ENCODE measurements at places on chromosomes 3 and 15.

- no peak for DNase-seq
These were observed 62.4 kb upstream of the SPATA12 start for GRCh38 chr3:56998076-56998529.

GRCh38 chr15:95247071-95247984 is 1016.0 kb downstream of the MCTP2 start:
- no peak for DNase-seq

- DNase-seq = no peak
These were observed 44.7 kb downstream of the GTPBP8 start for GRCh38 chr3:113035387-113035982.

DNA sequence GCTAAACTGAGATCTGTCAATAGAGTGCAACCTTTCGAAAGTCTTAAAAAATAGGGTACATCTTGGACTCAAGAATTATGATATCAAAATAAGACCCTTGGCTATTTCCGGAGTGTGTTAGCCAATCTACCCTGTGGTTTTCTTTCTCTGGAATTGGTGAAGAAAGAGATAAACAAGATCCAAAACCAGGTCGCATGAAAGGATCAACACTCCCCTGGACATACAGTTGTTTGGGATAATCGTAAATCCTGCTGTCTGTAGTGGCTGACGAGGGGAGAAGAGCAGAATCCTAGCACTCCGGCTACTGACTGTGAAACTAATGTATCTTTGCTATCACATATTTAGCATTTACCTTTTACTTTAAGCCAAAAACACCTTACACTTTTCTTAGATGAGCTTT is 30.9 kb downstream of the FNDC3B start:
- no peak for DNase-seq

GRCh38 chr3:133376810-133377209 is 23.0 kb upstream of the BFSP2 start:
- no peak for DNase-seq

DNA sequence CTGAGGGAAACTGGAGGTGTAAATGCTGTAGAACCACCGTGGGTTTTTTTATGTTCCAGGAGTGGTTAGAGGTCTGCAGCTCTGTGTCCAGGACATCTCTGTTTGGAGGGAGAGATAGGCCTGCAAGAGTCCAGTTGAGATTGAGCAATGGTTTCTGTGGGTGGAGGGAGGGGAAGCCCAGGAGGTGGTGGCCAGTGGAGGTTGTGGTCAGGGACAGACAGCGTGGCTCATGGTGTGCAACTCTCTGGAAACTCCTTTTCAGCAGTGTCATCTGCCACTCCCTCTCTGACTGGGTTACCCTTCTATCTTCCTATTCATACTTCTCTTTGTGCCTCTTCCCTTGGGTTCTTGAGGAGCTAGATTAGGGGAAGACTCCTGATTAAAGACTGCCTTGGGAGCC is 9.6 kb downstream of the XCR1 start:
- no peak for DNase-seq

GRCh38 chr3:52234516-52235447 is 4.2 kb downstream of the TWF2 start:
- DNase-seq = no peak

DNA sequence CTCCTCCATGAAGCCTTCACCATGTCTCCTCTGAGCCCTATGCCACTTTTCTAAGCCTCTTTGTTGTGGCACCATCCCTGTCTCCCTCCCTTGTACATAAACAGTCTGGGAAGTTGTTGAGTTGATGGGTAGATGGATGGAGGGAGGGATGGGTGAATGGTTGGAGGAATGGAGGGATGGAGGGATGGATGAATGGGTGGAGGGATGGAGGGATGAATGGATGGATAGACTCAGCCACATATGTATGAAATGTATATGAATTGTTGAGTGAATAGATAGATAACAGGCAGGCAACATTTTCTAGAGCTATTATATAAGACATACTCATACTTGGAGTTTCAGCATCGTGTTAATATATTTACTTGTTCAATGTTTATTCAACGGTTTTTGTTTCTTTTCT is 58.3 kb upstream of the HES1 start:
- no peak for DNase-seq

- no peak for DNase-seq
These were observed 35.4 kb downstream of the PCOLCE2 start for GRCh38 chr3:142853270-142854168.

DNA sequence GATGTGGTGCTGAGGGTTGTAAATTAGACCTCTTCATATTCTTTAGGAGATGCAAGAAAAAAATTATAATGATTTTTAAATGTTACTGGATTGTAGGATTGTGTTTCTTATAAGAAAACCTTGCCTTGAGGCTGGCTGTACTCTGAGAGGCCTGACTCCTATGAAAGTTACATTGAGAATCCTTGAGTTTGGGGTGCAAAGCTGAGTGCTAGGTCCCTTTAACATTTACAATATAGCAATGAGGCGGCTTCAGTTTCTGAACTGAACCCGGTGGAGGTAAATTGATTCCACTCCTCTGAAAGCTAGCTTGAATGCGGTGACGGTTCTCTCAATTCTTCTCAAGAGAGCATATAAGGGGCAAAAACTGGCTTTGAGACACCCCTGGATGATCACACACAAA is at the start of gene TMPRSS7:
TSS of gene TMPRSS7 (plus strand) at position 301 of the 400 bp plus-strand sequence. CDS start 110 bp downstream, outside the sequence.
- DNase-seq = no peak

DNA sequence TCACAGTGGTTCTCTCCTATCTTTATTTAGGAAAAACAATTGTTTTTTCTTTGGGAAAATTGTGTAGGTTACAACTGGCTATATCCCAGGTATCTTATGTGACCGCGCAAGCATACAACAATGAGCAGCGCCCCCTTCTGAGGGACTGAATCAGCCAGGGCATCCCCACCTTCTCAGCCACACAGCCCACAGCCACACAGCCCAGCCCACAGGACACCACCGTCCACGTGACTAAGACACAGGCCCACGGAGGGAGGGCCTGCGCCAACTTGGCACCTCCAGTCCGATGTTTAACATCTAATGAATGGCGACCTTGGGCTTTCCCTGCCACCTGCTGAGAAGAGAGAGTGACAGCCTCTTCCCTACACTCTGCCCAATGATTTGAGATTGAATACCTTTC is 68.1 kb downstream of the ATP10A start:
- no peak for DNase-seq

GRCh38 chr15:52246686-52247431 is 48.7 kb downstream of the MYO5C start:
- DNase-seq = no peak
